ENCODE measurements at places on chromosomes 7 and 10.

GRCh38 chr7:79009647-79010046, 443.8 kb downstream of the MAGI2 start:
- DNase-seq: no peak

DNA sequence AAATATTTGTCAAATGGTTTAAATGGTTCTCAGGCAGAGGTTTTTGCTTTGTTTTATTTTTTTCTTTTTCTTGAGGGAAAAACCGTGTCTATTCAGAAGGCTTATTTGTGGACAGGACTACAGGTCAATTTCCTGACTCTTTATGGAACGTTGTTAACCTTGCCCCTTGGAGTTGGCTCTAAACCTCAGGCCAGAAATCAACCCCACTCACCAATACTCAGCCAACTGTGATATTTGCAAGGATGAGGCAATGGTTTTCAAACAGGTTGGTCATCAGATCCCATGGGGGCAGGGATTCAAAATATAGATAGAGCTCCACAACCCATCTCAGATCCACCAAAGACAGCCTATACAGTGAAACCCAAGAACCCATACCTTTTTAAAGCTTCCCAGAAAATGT, 10.2 kb downstream of the PDLIM1 start:
- no peak for DNase-seq

- no peak for DNase-seq
Observed at GRCh38 chr7:38674513-38674912, 43.3 kb upstream of the AMPH start.

- no peak for DNase-seq
Observed at GRCh38 chr7:81883801-81884393, 114.0 kb upstream of the HGF start.

- no peak for DNase-seq
Observed at GRCh38 chr10:32049113-32049512, 7.1 kb downstream of the KIF5B start.

DNA sequence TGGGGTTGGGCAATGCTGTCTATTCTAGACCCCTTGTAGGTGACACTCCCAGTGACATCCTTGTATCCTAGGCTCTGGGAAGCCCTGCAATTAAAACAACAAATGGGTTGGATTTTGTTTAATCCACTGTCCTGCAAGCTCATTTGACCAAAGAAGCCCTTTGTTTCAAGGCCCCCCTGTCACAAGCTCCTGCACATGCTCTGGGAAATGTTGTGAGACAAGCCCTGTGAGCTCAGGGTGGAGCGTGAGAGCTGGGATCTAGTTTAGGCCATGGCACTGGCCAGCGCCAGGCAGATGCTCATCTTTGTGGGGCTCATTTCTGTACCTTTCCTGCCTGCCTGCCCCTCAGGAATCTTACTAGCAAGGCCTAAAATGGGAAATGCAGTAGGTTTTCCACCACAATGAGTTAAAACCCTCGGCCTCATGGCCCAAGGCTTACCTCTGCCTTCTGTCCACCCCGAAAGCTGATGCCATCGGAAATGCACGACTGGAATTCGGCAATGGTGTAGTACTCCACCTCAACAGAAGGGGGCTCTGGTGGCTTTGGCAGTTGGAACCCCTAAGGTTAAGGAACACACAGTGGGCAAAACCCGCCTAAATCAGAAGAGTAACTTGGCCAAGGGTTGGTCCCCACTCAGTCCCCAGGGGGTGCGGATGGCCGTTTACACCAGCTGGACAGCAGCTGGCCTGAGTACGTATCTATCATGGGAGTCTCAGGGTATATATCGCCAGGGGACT, 112.0 kb downstream of the NEURL1 start:
- DNase-seq: no peak

DNA sequence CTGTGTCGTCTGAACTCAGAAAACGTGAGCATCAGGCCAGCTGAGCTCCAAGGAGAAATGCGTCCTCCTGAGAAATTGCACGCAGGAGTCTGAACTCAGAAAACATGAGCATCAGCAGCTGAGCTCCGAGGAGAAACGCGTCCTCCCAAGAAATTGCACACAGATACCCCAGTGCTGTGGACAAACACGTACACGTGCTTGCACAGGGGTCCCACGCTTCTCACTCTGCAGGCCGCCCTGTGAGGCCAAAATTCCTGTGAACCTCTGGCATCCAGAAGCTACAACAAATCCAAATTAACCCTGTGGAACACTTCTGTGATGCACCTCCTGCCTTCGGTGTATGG, 133.8 kb downstream of the WDR37 start:
- DNase-seq: no peak

GRCh38 chr10:22724773-22725172, 10.4 kb upstream of the PIP4K2A start:
- no peak for DNase-seq

- no peak for DNase-seq
Observed at GRCh38 chr7:14826426-14826825, 76.1 kb downstream of the DGKB start.

DNA sequence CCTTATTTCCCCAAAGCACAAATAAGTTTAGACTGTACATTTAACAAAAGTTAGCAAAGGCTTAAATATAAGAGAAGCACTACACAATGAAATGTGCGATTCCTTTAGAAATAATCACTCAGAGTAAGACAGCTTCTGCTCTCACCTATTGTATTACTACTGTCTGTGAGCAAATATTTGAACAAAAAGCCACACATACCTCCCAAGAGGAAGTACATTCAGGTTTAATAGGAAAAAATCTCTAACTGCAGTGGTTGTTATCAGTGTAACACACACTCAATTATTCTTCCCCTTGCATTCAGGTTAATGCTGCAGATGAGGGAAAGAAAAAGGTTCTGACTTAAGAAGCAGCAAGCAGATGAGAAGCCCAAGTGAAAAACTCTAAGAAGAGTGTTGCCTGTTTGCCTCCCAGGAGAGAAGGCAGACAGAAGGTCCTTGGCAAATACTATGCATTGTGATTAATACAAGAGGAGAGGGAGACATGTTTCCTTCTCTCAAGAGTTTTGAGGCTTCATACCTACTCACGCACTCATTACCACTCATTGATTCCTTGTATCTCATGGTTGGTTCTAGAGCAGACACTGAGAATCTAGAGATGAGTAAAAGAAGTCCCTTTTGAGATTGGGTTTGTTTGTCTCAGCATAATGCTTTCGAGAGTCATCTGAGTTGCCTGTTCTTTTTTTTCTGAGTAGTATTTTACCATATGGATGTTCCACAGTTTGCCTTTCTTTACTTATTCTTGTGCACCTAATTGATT, 13.6 kb downstream of the GIMAP4 start:
- DNase-seq: no peak

DNA sequence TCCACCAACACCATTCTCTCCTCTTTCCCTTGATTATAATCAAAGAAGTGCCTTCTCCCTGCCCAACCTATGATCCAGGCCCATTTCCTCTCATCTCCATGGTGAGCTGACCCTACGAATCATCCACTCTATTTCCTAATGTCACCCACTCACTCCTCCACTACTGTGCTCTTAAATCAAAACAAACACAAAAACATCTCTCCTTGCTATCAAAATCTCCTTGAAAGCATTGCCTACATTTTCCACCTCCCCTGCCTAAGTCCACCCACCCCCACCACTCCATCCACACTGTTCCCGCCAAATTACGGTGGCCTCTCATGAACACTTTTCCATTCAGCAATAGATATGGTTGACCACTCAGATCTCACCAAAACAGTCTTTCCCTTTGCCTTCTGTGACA, 5.3 kb downstream of the DYDC1 start:
- DNase-seq: no peak

DNA sequence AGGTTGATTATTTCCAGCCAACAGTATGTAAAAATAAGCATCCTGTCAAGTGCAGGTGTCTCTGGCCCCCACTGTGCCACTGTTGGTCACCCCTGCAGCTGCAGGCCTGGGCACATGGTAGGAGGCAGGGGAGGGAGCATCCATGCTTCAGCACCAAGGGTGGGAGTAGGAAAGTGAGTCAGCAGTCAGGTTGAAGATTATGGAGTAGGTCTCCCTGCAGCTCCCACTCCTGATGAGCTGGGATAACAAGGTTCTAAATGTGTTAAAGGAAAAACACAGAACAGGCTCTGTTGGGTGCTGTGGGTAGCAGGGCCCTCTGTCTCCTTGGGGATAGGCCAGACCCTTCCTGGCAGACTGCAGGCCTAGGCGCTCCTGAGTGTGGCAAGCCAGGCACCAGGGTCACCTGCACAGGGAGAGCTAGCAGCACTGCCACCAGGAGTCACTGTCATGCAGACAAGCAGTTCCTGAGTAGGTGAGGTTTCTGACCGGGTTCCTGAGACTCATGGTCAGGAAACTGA, 59.3 kb downstream of the NUDCD3 start:
- DNase-seq: no peak

GRCh38 chr7:85708221-85708620, 521.4 kb upstream of the SEMA3D start:
- DNase-seq: no peak

DNA sequence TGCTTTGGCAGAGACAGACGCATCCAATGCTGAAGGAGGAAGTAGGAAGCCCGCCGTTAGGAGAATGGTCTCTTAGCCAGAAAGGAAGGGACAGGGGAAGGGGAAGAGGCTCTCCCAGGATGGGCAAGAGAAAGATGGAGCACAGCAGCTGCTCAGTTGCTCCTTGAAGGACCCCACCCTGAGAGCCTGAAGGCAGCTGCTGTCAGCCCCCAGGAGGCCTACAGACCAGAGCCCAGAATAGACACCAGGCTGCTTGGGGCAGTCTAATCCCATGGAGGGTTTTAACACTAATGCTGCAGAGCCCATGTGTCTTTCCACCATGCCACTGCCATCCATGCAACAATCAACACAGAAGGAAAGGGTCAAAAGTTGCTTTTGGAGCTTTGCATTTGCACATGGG, 3.5 kb upstream of the C7orf33 start:
- no peak for DNase-seq

GRCh38 chr10:47043928-47044538, 132.8 kb downstream of the PTPN20 start:
- DNase-seq: no peak

DNA sequence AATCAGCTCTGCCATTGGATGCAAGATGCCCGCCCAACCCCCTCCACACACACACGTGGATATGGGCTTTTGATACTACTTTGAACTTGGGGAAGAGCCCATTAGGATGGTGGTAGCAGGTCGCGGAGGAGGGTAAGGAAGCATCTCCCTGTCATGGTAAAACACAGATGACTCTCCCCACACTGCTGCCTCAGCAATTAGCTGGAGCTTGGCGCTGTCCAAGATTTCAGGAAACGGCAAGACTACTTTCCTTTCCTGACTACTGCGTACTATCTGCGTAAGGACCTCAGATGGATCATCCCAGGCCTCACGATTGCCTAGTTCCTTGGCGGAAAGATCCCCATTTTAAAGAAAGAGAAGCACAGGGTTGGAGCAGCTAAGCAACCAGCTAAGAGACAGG, 134.3 kb downstream of the C10orf90 start:
- DNase-seq: no peak

DNA sequence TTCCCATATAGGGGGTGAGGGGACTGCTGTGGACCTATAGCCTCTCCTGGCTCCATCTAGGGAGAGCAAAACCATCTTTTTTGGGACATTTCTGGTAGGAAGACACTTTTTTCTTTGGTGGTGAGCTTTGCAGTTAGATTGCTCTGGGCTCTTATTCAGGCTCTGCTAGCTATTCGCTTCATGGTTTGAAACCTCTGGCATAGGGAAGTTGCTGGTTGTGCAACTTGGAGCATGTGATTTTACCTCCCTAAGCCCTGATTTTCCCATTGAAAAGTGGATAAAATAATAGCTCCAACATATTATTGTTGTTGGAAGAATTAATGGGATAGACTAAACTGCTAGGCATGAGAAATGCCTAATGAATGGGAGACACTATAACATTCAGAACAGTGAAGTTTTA, 69.6 kb downstream of the CYP26A1 start:
- DNase-seq: no peak

DNA sequence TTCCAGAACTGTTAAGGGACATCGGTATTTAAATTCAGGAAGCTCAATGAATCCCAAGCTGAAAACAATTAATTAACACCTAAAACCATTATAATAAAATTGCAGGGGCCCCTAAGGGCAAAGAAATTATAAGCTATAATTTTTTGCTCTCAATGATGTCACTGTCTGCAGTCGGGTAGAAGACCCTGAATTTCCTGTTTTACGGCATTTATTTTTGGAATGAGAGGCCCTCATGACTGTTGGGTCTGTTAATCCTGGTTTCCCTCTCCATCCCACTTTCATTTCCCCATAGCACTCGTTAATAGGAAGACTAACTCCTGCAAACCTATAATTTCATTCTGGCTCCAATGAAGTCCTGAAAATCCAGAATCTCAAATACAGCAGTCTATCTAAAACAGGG, 25.8 kb upstream of the GPR37 start:
- no peak for DNase-seq

DNA sequence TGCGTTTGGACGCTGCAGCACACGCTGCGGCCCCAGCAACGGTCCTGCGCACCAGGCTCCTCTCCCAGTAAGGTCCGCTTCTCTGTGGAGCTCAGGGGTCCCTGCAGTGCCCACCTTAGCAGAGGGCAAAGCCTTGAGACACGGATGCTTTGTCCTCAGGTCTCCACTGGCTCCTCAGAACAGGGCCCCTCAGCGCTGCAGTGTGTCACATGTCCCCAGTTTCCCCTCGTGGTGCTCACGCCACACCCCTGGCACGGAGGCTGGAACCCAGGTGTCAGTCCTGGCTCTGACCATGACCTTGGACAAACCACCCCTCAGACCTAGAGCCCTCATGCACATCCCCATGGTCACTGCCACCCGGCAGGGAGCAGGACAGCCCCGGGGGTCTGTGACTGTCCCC, 19.9 kb upstream of the GPER1 start:
- no peak for DNase-seq

DNA sequence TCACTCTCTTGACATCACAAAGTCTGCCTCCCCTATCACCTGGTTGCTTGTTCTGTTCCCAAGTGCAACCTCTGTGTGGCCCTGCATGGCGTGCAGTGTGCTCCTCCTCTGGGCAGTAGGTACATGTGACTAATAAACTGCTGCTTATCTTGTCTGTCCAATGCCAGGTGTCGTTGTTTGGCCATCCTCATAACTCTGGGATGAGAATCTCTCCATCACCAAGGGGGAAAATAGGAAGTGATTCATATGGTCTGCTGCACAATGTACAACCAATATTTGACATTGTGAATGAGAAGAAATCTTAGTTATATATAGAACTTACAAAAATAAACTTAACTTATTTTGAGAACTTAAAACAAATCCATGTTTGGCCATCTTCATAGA, 135.2 kb downstream of the INHBA start:
- no peak for DNase-seq

GRCh38 chr10:10295537-10295936, 722.1 kb upstream of the CELF2 start:
- DNase-seq: no peak

DNA sequence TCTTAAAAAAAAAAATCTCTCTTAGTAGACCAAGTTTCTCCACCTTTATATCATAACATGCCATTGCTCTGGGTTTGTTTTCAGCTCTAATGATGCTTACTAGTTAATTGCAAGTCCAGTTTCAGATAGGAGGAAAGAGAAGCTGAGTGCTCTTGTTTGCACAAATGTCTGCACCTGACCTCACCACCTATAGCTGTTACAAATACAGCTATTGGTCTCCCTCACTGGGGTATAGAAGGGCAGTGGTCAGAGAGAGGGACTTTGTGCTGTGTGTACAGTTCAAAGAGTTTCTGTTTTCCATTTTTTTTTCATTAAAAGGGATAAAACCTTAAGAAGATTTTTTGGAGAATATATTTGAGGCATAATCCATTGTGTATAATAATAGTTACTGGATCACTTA, 52.7 kb downstream of the TAS2R16 start:
- DNase-seq: no peak

- no peak for DNase-seq
Observed at GRCh38 chr10:88213065-88213605, 349.7 kb downstream of the PTEN start.

- DNase-seq: no peak
Observed at GRCh38 chr7:68454931-68455330, 1143.3 kb upstream of the AUTS2 start.
